SK-N-SH (cell line): ENCODE measurements at places on chromosomes 7 and 10.

DNA sequence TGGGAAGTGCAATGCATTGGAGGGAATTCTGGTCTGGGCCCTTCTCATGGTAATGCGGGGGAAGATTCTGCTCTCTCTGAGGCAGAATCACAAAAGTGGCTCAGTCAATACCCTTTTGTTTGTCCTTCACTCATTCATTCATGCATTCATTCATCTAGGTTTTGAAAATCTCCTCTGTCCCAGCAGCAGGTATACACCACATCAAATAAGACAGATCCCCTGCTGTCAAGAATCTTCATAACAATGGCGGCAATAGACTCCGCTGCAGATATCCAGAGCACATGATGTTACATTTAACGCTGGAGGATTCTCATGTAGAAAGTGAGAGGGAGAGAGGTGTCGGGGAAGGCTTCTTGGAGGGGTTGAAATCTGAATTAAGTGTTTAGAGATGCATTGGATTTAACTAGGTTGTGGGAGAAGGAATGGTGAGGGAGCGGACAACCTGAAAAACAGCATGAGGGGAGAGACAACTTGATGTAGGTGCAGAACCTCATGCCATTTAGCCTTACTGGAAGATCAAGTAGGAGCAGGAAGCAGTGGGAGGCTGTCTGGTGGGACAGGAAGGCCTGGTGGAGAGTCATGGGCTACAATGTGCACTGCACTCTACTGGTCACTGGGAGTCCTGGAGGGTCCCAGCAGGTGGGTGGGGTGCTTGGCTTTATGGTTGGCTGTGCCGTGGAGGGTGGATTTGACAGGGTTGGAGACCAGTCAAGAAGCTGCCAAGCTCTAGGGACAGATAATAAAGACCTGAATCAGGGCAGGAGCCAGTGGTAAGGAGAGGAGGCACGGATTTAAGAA, 5.2 kb upstream of the FAM180A start:
- H3K27ac ChIP-seq, result no peak overlapping the region
- peaks cover 9% of the 10 kb centered on the region; the same call in 1 of the 2 replicates for H3K4me1 ChIP-seq
- H3K27me3 ChIP-seq, result no peaks in the 10 kb centered on the region
- no peak for DNase-seq

DNA sequence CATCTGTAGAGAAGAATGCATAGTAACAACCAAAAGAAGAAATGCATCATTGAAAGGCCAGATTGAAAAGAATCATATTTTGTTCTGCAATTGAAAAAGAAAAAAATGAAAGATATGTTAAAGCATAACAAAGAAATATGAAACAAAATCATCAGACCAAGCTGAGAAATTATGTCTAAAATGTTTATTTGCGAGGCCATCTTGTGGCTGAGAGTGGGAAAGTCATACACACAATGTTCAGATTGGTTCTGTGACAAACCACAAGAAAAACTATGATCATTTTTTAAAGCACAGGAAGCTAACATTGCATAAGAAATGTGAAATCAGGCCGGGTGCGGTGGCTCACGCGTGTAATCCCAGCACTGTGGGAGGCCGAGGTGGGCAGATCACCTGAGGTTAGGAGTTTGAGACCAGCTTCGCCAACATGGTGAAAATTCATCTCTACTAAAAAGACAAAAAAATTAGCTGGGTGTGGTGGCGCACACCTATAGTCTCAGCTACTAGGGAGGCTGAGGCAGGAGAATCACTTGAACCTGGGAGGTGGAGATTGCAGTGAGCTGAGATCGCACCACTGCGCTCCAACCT, 36.6 kb downstream of the ABCB5 start:
- DNase-seq, result peak; percentile 27
- no peaks in the 10 kb centered on the region for H3K4me1 ChIP-seq
- no peak overlapping the region for H3K4me3 ChIP-seq
- no peaks in the 10 kb centered on the region; the same call in 1 of the 2 replicates for H3K27me3 ChIP-seq
- H3K36me3 ChIP-seq, result no peaks in the 10 kb centered on the region

- peaks cover 19% of the 10 kb centered on the region; the same call in 1 of the 2 replicates for H3K4me1 ChIP-seq
- no peaks in the 10 kb centered on the region for H3K36me3 ChIP-seq
- H3K27me3 ChIP-seq, result no peaks in the 10 kb centered on the region
- no peak overlapping the region for H3K4me3 ChIP-seq
These were observed 5.4 kb upstream of the HKDC1 start for GRCh38 chr10:69214666-69215131.

DNA sequence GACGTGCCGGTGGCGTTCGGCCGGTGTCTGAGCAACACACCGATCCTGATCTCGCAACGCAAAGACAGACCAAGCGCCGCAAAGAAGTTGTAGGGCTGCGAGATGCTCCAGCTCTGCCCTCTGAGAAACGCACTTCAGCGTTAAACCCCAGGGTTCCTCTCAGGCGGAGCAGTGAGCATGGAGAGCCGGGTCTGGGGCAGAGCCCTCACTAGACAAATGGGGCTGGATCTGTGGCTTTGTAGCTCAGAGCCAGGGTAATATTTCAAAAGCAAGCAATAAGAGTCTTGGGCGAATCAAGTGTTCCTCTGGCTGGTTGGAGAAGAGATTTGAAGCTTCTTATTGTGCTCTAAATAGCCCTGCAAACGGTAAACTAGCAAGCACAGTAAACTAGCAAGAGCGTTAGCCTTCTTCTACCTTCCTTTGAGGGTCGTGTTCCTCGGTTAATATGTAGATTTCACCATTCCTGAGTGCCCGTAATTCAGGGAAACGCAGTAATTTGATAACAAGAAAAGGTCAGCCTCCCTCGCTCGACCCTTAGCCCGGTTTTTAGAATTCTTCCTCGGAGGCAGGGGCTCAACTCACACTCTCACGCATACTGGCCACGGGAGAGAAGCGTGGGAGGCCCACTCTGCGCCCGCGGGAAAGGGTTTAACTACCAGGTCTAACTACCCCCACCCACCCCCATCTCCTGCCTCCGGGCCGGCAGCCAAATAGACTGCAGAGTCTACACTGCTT, 6.7 kb downstream of the SKAP2 start:
- H3K4me1 ChIP-seq, result no peaks in the 10 kb centered on the region
- H3K36me3 ChIP-seq, result no peaks in the 10 kb centered on the region
- peaks cover 45% of the 10 kb centered on the region; the same call in 1 of the 2 replicates for H3K27me3 ChIP-seq
- no peak overlapping the region for H3K27ac ChIP-seq

GRCh38 chr7:47400001-47400400, 181.9 kb downstream of the TNS3 start:
- H3K4me3 ChIP-seq, result no peak overlapping the region
- H3K27ac ChIP-seq, result no peak overlapping the region
- peaks cover 53% of the 10 kb centered on the region for H3K36me3 ChIP-seq
- DNase-seq, result no peak
- no peaks in the 10 kb centered on the region for H3K27me3 ChIP-seq

- H3K36me3 ChIP-seq, result no peaks in the 10 kb centered on the region
- H3K27me3 ChIP-seq, result no peaks in the 10 kb centered on the region
- no peaks in the 10 kb centered on the region; the same call in 1 of the 2 replicates for H3K4me1 ChIP-seq
- H3K4me3 ChIP-seq, result no peak overlapping the region
- H3K27ac ChIP-seq, result no peak overlapping the region
These were observed 434.4 kb upstream of the MGMT start for GRCh38 chr10:129032372-129033313.
